ENCODE measurements at places on chromosomes 13 and 19. TPM values are rescaled to one million over a fixed set of nuclear protein-coding genes. Genes with fewer than 3 reads are reported as not detected.

The RTBDN gene
- not detected for total RNA-seq

The CYP2A13 gene
- total RNA-seq: not detected

The PLK5 gene
- not detected for total RNA-seq

The UGGT2 gene
- 40.1 TPM for total RNA-seq

The ZNF90 gene
- 0.36 TPM for total RNA-seq

The MICU2 gene
- 14.9 TPM for total RNA-seq

The POLR1G gene
- total RNA-seq: 10.3 TPM

The CCDC9 gene
- total RNA-seq: 3.6 TPM

The CGB3 gene
- not detected for total RNA-seq

The KLK12 gene
- total RNA-seq: not detected

The LCP1 gene
- not detected for total RNA-seq

The ERF gene
- total RNA-seq: 6.1 TPM

The S1PR5 gene
- 0.56 TPM for total RNA-seq

The COX6B1 gene
- total RNA-seq: 983 TPM

The CATSPERD gene
- not detected for total RNA-seq

The FARP1 gene
- 57.0 TPM for total RNA-seq

The FFAR1 gene
- total RNA-seq: not detected

The ADGRE2 gene
- total RNA-seq: not detected

The PRR19 gene
- 0.36 TPM for total RNA-seq

The RNF225 gene
- total RNA-seq: not detected

The ZMYM2 gene
- 60.3 TPM for total RNA-seq

The FXYD7 gene
- not detected for total RNA-seq

The PET100 gene
- total RNA-seq: 5.3 TPM

The ZNF701 gene
- total RNA-seq: 12.5 TPM

The ATXN8OS gene
- total RNA-seq: not detected

The GAS6 gene
- 220 TPM for total RNA-seq

The RNF113B gene
- not detected for total RNA-seq

The C1QTNF9B gene
- total RNA-seq: 0.56 TPM

The CGB8 gene
- total RNA-seq: not detected

The PSG7 gene
- total RNA-seq: 0.28 TPM

The C19orf67 gene
- not detected for total RNA-seq

The RUBCNL gene
- total RNA-seq: not detected

The CASP14 gene
- not detected for total RNA-seq

The CARM1 gene
- total RNA-seq: 17.2 TPM

The SLC25A42 gene
- total RNA-seq: 1.9 TPM

The SIGLEC10 gene
- not detected for total RNA-seq

The SERPINE3 gene
- not detected for total RNA-seq

The ZNF429 gene
- 5.3 TPM for total RNA-seq

The ATG4D gene
- 9.2 TPM for total RNA-seq

The AP1M2 gene
- total RNA-seq: not detected

The ZNF418 gene
- total RNA-seq: 4.2 TPM

The GNA15 gene
- total RNA-seq: 0.18 TPM

The LHFPL6 gene
- total RNA-seq: 24.7 TPM

The ZNF85 gene
- total RNA-seq: 5.9 TPM

The EEF1AKMT1 gene
- total RNA-seq: 10.6 TPM

The PCDH9 gene
- 10.2 TPM for total RNA-seq

The NOVA2 gene
- total RNA-seq: not detected

The ZNF443 gene
- 3.2 TPM for total RNA-seq

The ZNF541 gene
- total RNA-seq: not detected

The ZNF439 gene
- 8.4 TPM for total RNA-seq

The CPB2 gene
- total RNA-seq: not detected

The MYPOP gene
- total RNA-seq: 0.28 TPM

The SLC1A5 gene
- total RNA-seq: 142 TPM

The BBC3 gene
- total RNA-seq: 1.6 TPM
